ENCODE measurements at places on chromosomes 1 and 21. TPM values are rescaled to one million over a fixed set of nuclear protein-coding genes. Genes with fewer than 3 reads are reported as not detected.

- DNase-seq = no peak
These were observed 16.9 kb downstream of the SLC2A1 start for GRCh38 chr1:42941640-42942330.

GRCh38 chr1:53116307-53116810, 26.1 kb downstream of the SLC1A7 start:
- no peak for DNase-seq

GRCh38 chr1:91572044-91572443, 71.4 kb downstream of the CDC7 start:
- DNase-seq = peak; percentile 73

DNA sequence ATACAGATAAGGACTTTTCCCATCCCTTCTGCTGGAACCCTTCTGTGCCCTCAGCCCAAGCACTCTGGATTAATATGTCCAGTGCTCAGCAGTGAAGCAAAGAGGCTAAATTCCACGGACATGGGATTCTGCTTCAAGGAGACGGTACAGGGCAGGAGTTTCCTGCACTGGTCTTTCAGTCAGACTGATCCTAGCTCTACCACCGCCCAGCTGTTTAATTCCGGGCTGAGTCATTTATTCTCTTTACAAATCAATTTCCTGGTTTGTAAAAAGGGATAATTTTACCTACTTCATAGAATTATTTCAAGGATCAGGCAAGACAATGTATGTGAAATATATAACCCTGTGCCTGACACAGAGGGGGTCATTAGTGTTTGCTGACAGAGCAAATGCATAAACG, 41.6 kb upstream of the NRDC start:
- DNase-seq = no peak

Gene FOXD2
- total RNA-seq = not detected
